ENCODE measurements at places on chromosomes 6 and 20.

DNA sequence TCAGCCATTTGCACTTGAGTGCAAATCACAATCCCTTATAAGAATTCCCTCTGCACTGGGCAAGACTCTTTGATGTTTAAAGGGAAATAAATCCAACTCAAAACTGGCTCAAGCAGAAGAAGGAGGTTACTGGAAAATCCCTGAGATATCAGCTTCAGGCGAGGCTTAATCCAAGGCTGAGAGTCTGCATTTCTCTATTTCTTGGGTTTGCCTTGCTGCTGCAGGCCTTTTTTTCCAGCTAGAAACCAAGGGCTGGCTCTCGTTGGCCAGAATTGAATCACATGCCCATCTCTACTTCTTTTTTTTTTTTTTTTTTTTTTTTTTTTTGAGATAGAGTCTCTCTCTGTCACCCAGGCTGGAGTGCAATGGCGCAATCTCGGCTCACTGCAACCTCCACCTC, 11.7 kb downstream of the HCK start:
- DNase-seq = no peak

DNA sequence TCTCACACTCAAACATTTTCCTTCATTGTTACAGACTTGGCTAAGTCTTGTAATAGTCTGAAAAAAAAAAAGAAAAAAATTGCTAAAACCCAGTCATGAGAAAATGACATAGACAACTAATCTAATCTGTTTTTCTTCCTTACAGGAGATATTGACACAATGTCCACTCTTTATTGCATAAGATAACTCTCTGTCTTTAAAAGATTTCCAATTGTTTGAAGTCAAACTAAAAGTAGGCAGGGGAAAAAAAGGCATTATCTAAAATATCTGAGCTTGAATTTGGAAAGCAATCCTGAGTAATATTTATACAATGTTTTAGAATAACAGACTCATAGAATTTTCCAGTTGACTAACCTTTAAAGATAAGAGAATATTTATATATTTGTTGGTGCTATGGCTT, 233.0 kb upstream of the CEP162 start:
- DNase-seq = no peak

GRCh38 chr6:164151161-164152120, 736.9 kb downstream of the QKI start:
- no peak for DNase-seq

GRCh38 chr6:6635869-6636268, 47.3 kb downstream of the LY86 start:
- DNase-seq = no peak

GRCh38 chr6:144340541-144341371, 55.6 kb downstream of the UTRN start:
- no peak for DNase-seq

GRCh38 chr20:47118206-47118605, 223.6 kb downstream of the EYA2 start:
- DNase-seq = no peak

DNA sequence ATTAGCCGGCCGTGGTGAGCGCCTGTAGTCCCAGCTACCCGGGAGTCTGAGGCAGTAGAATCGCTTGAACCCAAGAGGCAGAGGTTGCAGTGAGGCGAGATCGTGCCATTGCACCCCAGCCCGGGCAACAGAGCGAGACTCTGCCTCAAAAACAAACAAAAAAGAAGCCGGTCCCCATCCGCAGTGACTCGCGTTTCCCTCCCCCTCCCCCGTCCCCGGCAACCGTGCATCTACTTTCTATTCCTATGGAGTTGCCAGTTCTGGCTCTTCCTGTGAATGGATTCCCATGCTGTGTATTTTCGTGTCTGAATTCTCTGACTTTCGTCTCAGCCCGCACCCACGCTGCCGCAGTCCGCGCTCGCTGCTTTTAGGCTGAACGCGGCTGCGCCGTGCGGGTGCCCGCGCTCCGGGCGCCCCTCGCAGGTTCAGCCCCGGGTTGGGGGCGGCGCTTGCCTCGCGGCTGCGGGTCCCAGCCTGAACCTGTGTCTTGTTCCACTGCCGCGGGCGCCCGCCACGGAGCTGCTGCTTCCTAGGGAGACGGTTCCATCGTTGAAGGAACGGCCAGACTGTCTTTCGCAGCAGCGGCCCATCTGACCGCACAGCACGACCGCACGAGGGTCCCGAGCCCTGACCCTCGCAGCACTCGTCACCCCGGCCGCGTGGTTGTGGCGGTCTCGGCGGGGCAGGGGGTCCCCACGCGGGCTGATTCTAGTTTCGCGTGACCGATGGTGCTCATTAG, 1.1 kb upstream of the MRGBP start:
- DNase-seq = peak; percentile 45

DNA sequence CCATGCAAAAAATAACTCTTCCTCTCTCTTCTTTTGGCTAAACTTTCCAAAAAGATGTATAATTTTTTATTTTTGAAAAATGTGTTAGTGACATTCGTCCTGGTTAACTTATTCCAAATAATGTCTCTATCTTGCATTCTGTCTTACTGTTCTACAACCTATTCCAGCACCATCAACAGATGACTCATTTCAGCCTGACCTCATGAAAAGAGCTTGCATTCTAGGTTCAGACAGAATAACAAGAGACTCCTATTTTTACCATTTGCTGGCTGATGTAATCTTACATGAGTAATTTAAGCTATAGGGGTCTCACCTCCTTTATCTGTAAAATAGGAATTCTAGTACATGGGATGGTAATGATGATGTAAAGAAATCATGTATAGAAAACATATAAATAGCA, 109.0 kb downstream of the FUT9 start:
- no peak for DNase-seq

- no peak for DNase-seq
Observed at GRCh38 chr6:20404641-20405032, 3.0 kb downstream of the E2F3 start.

- DNase-seq = no peak
Observed at GRCh38 chr6:27771235-27771634, 141.0 kb downstream of the OR2B2 start.

DNA sequence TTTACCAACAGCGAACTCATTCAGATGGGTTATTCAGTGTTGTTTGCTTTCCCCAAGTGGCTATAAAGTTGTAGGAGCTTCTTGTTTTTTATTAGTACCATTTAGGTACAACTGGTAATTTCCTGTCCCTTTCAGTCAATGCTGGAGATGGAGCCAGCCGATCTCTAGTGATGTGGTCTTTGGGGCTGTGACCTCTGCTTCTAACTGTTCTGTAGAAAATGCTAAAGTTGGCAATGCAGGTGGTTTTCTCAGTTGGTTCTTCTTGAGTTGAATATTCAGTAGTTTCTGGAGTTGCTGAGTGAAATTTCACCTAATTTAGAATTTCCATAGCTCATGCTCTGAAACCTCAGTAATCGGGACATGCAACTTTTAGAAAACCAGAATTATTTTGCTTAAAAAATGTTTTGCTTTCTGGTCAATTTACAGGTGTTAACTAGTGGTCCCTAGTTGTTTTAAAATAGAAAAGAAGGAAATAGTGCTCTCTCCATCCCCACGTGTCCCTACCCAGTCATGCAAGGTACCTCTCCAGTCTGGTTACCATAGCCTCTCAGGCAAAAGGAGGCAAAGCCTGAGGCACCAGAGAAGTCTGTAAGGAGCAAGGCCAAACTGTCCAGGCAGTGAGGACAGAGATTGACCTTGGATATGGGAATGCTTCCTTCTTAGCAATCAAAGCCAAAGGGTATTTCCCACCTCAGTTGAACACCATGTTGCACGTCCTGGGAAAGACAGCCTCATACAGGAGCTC, 27.3 kb upstream of the GABRR1 start:
- no peak for DNase-seq

DNA sequence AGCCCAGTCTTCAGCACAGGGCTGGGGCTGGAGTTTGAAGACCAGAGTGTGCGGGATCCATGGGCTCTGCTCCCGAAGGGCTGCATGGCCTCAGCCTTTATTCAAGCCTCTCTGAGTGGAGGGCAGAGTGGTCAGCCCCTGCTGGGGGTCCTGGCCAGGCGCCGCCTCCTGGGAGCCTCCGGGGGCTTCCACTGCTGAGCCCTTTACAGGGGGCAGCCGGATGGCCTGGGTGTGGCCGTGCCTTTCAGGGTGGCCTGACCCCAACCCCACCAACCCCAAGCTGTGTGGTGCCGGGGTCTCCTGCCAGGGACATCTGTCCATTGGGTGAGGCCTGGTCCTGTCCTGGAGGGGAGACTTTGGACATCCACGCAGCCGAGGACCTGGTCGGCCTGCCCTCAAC, 76.0 kb upstream of the SLCO4A1 start:
- no peak for DNase-seq

- no peak for DNase-seq
Observed at GRCh38 chr6:36245572-36246061, 24.2 kb upstream of the PNPLA1 start.

DNA sequence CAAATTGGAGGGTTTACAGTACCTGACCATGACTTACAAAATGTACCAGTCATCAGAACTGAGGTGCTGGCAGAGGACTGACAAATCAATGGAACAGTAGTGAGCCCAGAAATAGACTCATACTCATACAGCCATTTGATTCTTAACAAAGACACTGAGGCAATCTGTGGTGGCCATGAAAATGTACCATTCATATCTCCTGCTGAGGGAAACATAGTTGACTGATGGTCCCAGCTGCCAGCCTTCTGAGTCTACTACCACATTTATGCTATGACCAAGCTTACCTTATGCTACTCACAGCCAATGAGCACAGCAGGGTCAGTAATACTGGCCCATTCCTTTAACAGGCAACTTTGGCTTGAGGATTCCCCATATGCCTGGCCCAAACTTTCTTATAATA, 88.6 kb downstream of the WASF1 start:
- no peak for DNase-seq

DNA sequence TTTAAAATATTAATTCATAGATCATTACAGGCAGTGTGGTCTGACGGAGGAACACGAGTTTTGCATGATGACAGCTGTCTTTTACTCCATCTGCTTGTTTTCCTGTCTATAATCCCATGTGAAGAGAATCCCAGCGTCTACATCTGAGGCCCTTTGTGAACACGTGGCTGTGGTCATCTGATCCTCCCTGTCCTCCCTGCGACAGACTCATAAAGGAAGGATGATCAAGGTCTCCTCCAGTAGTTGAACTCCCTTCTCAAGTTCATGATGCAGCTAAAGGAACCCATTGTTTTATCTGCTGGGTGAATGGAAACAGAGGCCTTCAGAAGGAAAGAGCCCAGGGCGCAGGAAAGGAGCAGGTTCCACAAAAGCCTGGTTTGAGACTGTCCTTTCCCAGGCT, 435.8 kb upstream of the JARID2 start:
- no peak for DNase-seq

DNA sequence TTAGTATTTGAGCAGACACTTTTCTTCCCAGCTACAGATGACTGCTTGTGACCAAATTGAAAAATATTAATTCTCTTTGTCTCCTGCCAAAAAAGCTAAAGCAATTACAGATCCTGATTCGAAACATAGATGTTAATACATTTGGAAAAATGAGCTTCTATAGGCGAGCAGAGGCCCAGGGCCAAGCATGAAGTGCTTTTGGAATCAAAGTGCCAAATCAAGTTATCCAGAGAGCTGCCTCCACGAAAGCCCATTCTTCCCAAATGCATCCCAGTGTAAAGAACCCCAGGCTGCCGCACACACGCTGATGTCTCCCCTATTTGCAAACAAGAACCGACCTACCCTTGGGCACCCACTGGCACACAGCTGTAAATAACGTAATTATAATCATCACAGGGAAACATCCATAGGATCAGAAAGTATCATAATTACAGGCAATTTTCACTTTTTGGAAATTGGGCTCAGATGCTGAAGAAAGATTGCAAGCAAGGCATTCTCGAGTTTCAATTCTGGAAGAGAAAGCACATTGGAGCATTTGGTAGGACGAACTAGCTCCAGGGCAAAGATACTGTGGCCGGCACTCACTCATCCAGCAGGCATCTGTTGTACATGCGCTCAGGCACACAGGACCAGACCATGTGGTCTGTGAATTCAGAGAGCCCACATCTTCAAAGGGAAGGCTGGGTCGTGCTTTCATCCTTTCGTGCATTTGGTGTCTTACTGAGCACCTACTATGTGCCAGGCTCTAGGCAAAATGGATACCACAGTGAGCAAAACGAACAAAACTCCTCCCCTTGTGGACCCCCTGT, 45.9 kb downstream of the BMP7 start:
- no peak for DNase-seq

DNA sequence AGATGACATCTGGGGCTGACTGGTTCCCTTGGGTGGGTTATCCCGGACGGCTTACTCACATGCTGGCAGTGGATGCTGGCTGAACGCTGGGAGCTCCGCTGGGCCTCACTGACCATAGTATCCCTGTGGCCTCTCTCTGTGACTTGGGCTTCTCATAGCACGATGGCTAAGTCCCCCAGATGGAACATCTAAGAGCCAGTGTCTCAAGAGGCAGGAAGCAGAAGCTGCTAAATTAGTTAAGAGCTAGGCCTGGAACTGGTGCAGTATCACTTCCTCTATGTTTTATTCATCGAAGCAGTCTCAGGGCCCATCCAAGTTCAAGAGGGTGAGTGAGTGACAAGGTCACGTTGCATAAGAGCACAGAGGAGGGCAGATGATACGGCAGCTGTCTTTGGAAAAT, 116.5 kb upstream of the LAMP5 start:
- DNase-seq = no peak

- no peak for DNase-seq
Observed at GRCh38 chr20:36305602-36306551, at the start of gene DLGAP4. TSS of gene DLGAP4 (plus strand) at chr20:36306339. CDS start at chr20:36431718, 125,379 bp downstream.

GRCh38 chr6:168526841-168527281, 85.9 kb downstream of the SMOC2 start:
- no peak for DNase-seq

- DNase-seq = no peak
Observed at GRCh38 chr6:106508834-106509233, 120.5 kb downstream of the RTN4IP1 start.

- DNase-seq = no peak
Observed at GRCh38 chr20:51393571-51393970, 148.9 kb downstream of the NFATC2 start.

- DNase-seq = no peak
Observed at GRCh38 chr6:139695361-139695760, 320.9 kb upstream of the CITED2 start.

DNA sequence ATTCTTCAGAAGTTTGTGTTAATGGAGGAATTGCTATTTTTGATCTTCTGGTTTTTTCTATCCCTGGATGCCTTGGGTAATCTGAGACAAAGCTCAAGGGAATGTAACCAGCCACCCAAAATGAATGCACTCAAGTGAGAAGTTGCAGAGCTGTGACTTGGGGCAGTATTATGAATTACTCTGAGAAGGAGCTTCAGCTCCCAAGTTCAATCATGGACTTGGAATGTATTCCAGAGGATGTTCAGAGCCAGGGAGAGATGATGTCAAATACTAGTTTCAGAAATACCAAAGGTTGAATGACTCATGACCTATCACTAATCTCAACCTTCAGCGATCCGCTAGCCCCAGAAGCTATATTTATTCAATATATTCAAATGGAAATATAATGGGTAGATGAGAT, 375.2 kb upstream of the PLCB4 start:
- DNase-seq = no peak

DNA sequence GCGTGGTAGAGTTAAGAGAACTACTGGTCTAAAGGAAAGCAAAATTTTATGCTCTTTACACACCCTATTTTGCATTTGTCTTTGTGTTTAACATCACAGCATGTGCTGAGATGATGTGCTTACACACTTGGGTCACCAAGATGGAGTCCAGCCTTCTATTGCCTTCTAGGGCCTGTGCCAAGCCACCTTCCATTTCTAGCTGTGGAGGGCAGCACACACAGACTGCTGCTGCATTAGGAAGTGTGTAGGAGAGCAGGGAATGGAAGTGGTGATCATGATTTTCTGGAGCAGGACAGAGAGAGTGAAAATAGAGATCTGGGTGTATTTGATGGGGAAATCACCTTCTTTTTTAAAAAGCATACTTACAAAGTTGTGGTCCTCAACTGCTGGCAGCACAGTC, 191.6 kb downstream of the SOX4 start:
- no peak for DNase-seq
